ENCODE measurements at places on chromosomes 5 and 9.

DNA sequence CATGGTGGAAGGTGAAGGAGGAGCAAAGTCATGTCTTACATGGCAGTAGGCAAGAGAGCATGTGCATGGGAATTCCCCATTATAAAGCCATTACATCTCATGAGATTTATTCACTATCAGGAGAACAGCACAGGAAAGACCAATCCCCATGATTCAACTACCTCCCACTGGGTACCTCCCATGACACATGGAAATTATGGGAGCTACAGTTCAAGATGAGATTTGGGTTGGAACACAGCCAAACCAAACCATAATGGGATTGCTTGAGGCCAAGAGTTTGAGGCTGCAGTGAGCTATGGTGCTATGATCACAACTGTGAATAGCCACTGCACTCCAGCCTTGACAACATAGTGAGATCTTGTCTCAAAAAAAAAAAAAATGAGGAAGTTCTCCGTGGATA, 581.8 kb downstream of the TAF11L14 start:
- DNase-seq = no peak

GRCh38 chr5:76983468-76983867, 30.6 kb downstream of the CRHBP start:
- DNase-seq = no peak

GRCh38 chr9:118029425-118029824, 325.2 kb downstream of the TLR4 start:
- peak; percentile 11 for DNase-seq

DNA sequence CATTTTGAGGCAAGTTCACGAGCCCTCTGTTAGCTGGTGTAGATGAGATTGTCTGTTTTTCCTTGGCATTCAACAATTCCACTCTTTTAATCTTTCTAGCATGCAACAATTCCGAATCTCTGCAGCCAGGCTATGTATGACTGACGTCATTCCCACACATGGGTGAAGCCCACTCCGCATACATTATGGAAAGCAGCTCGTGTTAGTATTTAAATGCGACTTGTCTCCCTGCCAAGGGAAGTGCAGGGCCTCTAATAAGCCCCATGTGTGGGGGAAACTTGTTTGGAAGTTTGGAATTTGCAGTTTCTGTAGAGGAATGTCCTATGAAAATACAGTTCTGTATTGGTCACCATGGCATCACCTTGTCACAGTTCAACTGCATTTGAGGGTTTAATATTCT, 146.0 kb upstream of the FBXL7 start:
- peak; percentile 46 for DNase-seq

- DNase-seq = no peak
Observed at GRCh38 chr5:124199893-124200292, 546.5 kb downstream of the ZNF608 start.

DNA sequence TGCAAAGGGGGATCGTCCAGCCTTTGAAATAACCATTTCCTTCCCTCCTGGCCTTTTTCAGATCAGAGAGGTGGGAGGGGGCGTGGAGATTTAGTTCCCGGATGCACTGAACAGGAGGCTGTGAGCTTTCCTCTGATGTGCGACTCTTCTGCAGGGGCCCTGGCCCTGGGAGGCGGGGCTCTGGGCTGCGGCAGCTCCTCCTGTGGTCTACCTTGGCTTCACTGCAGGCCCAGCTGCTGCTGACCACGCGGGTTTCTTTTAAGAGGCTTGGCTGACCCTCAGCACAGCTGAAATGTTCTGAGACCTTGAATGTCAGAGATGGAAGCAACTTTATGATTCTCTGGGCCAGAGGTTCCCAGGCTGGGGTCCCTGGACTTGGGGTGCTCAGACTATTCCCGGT, 27.0 kb upstream of the COL15A1 start:
- peak; percentile 39 for DNase-seq

- no peak for DNase-seq
Observed at GRCh38 chr5:91318724-91319123, 64.4 kb downstream of the ARRDC3 start.

GRCh38 chr9:136048560-136049411, 46.3 kb downstream of the NACC2 start:
- no peak for DNase-seq

- no peak for DNase-seq
Observed at GRCh38 chr9:109582386-109582785, 84.3 kb upstream of the PTPN3 start.

DNA sequence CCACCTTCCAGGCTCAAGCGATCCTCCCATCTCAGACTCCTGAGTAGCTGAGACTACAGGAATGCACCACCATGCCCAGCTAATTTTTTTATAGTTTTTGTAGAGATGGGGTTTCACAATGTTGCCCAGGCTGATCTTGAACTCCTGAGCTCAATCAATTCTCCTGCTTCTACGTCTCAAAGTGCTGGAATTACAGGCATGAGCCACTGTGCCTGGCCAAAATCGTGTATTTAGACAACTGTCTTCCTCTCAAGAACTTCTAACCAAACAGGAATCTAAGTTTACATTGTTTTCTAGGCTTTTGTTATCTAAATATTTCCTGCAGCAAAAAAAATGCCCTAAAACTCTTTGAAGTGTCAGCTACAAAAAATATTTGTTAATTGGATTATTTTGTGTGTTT, 78.8 kb downstream of the NLN start:
- DNase-seq = no peak

DNA sequence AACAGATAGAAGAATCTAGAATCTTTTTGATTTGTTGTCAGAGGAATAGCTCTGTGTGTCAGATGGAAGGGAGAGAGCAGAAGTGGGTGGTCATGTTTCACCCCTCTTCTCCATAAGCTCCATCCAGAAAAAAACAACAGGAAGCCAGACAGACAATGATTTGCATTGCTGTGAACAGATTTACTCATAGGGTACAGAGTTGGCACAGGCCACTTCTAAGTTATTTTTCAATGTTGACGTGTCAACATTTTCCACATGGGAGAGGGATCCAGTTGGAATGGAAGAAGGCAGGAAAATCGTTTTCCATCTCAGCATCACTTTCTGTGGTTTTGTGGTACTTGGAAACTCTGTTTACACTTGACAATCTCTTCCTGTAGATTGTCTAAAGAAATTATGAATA, 86.7 kb downstream of the INSYN2B start:
- no peak for DNase-seq

DNA sequence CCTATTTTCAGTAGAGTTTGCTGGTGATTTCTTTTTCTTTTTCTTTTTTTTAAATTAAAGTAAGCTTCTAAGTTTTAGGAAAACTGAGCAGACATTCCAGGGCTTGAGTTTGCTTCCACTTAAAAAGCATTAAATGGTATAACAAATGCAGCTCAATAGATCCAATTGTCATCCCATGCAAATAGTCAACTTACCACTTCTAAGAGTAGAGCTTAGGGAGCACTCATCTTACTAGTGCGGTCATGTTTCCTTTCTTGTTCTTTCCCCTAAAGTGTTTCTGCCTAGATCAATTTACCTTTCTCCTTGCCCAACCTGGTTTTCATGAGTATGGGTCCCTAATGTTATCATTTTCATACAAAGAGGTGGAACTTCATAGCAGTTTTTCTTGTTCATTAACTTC, 13.0 kb upstream of the CEP120 start:
- no peak for DNase-seq

DNA sequence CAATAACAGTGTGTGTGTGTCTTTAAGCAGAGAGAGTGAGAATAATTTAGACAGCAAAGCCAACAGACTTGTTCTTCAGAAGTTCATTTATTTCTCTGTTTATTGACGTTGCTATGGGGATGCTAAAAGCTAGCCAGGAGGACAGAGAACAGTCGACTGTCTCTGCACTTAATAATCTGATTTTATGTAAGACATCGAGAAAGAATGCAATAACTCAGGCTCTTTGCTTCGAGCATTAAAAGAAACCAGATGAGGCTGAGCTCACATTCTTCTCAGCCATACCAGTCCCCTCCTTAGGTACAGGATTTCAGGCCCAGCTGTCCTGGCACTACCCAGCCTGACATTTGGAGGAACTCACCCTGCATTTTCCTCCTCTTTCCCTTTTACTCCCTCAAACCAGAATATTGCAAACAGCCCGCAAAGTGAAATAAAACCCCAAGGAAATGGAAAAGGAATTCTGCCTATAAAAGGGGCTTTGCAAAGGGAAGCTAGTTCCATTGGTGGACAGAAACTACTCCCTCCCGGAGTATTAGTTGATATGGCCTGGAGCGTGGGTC, 44.5 kb upstream of the DPYSL3 start:
- peak; percentile 70 for DNase-seq

- DNase-seq = no peak
Observed at GRCh38 chr9:126693428-126693944, 79.8 kb downstream of the LMX1B start.
